HT-29 (cell line): ENCODE measurements at places on chromosomes 4 and X.

GRCh38 chrX:139448996-139449395 is 81.5 kb upstream of the F9 start:
- DNase-seq, result no peak

DNA sequence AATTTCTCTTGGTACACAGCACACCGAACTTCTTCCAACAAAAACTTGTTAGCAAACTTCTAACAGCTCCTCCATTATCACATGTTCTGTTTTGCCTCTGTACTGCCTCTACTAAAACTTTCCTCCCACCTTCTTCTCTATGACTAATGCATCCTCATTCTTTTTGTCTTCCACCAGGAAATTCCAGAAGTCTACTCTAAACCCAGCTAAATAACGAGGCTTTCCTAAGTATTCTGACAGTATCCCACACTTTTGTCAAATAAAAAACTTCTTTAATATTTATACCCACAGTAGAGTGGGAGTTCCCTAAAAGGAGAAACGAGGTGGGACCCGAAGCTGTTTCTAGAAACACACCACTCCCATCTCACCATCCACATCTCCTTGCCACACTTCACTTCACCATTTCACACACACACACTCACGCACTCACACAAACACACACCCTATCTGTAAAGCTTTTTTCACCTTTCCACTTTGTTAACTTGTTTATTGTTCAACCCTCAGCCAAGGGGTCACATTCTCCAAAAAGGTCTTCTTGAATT is 280.3 kb downstream of the ARAP2 start:
- DNase-seq, result no peak

DNA sequence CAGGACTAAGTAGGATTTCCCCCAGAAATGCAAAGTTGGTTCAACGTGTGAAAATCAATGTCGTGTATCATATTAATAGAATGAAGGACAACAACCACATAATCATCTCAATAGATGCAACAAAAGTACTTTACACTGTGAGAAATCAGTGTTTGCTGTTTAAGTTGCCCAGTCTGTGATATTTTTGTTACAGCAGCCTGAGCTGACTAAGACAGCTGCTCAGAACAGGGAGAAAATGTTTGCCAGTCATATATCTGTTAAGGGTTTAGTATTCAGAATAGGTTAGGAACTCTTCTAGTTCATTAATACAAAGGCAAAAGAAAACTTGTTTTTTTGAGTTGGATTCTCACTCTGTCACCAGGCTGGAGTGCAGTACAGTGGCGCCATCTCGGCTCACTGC is 12.5 kb downstream of the MAEA start:
- no peak for DNase-seq

GRCh38 chrX:8714164-8714563 is 17.8 kb downstream of the ANOS1 start:
- DNase-seq, result no peak

DNA sequence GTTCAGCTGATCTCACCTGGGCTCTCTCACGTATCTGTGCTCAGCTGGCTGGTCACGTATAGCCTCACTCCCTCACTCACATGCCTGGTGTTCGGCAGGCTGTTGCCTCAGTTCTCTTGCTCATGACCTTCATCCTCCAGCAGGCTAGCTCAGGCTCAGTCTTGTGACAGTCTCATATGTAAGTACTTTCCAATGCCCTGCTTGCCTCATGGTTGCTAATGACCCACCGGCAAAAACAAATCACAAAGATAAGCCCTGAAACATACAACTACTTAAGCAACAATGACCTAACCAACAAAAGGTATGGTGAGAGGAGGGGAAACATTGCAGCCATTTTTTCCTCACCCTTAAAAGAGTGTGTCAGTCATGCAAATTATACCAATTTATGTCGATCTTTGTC is 25.0 kb downstream of the MEPE start:
- no peak for DNase-seq

- no peak for DNase-seq
Measured at GRCh38 chr4:173316060-173316459, 18.1 kb downstream of the HMGB2 start.

DNA sequence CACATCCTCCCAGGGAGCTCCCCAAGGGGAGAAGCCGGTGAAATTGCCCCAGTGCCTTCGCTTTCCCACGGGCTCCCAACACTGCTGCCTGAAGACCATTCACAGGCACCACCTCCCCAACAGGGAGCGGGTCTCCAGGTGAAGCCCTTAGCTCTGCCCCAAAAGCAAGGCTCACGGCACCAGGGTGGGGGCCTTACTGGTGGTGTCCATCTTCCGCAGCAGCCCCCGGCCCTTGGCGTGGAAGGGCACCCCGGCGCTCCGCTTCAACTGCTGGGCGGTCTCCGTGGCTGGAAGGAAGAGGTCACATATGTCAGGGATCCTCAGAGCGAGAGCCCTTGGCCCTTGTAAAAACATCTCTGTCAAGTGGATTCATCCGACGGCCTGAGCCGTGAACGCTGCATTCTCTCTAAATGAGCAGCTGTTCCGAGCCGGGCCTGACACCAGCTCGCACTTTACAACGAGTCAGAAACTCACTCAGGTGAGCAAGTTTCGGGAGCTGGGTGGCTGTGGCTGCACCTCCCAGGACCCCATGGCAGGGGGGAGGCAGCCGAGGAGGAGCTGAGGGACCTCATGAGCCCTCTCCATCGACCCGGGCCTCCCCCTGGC is 20.9 kb downstream of the NELFA start:
- no peak for DNase-seq

DNA sequence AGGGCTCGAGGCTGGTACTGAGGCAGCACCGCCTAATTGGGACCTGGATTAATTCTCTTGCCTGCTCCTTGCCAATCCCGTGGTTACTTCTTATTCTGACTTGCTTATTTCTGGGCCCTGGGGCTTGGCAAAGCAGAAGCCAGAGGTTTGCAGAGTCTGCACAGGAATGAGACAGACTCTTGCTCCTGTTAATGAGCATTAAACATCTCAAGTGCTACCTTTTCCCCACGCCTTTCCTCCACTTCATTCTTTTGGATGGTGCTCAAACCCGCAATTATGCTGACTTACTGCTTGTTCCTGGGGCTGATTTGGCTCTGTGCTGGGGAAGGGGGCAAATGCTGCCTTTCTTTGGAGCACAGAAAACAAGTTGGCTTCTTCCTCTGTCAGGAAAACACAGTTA is 16.5 kb upstream of the STOX2 start:
- no peak for DNase-seq

GRCh38 chr4:77012726-77013125 is 63.1 kb downstream of the CCNI start:
- DNase-seq, result no peak

DNA sequence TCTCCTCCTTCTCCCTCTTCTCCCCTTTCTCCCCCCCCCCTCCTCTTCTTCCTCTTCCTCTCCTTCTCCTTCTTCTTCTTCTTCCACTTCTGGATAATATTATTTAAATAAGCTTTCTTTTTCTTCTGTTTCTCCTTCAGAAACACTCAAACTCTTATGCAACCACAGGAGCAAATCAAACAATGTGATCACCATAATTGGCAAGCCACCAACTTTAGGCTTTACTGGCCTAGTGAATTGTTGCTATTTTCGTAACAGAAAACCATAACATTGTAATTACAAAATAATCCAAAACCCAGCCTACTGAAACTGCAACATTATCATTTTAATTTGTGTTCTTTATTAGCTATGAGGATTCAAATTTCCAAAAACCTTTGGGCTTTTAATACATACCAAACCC is 14.3 kb downstream of the DCAF8L1 start:
- peak; percentile 40 for DNase-seq
